Stimulated activated CD4-positive, alpha-beta T cell treated with anti-CD3 and anti-CD28 coated beads, Interleukin-1b, Interleukin-23, amount 100 ng/mL, for 24 hours (primary cell): ENCODE measurements at places on chromosomes 7 and 10.

- DNase-seq = no peak
Observed at GRCh38 chr10:109769966-109770365, 153.3 kb downstream of the XPNPEP1 start.

- no peak for DNase-seq
Observed at GRCh38 chr7:42082144-42082543, 154.9 kb downstream of the GLI3 start.

DNA sequence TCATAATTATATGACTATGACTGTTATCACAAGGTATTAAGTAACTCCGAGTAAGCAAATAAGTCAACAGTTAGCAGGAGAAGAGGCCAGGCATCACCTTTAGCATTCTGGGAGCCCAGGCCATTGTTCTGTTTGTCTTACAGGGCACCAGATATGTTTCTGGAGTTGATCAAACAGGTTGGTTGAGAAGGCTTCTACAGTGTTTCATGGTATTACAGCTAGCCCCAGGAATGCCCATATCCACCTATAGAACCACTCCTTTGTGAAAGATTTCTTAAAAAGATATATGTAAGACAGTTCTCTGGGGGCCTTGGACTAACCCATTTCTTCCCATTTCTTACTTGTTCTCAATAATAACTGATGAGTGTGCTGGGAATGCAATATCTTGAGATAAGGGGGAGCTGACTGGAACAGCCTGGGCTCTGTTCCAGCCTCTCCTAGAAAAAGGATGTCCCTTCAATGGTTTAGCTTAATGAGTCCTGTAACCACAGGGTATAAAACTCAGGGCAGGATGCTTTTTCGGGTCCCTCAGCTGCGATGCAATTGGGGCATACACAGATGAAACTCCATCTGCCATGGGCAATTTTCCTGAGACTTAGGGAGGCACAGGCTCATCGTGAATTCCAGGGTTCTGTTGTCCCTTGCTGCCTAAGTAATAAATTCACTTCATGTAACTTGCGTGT is 286.4 kb downstream of the BAMBI start:
- no peak for DNase-seq

DNA sequence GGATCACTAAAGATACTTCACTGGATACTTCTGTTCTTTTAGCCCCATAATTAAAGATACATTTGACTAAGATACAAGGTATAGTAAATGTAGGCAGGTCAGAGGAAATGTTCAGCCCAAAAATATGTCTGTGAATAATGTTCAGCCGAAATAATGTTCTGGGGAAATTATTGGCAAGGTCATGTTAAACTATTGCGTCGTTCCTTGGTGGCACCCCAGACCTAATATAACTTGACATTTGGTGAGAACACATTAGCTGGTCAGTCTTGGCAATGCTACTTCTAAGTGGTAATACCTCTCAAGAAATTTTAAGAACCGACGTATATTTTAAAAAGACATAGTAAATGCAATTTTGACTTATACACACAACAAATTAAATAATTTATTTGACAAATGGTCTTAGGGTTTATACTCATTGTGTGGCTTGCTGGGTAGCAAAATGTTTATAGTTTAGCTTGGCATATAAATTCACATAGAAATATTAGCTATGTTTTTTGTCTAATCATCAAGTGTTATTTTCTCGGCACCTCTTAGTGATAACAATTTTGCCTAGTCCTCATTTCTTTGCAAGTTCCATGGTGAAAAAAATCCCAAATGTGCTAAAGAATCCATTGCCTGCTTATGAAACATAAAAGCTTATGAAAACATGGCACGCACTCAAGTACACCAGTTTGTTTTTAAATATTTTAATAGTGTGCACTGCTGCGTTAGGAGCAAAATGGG is 270.3 kb upstream of the NEBL start:
- DNase-seq = no peak

- no peak for DNase-seq
Observed at GRCh38 chr7:151790830-151791620, 85.9 kb downstream of the PRKAG2 start.

DNA sequence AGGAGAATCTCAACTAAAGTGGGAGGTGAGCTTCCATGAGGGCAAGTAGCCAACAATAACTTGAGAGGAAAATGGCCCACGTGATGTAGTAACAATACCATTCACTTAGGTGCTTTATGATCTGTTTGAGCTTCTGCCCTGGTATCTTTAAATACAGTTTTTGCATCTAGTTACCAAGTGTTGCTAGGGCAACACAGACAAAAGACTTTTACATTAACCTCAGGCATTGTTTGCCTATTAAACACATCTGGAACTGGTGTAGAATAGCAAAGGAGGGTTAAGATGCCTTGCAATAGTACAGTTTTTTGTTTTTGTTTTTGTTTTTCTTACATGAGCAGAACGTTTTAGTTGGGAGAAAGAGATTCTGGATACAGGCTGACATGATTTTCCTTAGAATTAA is 97.7 kb upstream of the MTPN start:
- DNase-seq = no peak

GRCh38 chr10:75606203-75606779 is 174.9 kb downstream of the LRMDA start:
- DNase-seq = no peak

DNA sequence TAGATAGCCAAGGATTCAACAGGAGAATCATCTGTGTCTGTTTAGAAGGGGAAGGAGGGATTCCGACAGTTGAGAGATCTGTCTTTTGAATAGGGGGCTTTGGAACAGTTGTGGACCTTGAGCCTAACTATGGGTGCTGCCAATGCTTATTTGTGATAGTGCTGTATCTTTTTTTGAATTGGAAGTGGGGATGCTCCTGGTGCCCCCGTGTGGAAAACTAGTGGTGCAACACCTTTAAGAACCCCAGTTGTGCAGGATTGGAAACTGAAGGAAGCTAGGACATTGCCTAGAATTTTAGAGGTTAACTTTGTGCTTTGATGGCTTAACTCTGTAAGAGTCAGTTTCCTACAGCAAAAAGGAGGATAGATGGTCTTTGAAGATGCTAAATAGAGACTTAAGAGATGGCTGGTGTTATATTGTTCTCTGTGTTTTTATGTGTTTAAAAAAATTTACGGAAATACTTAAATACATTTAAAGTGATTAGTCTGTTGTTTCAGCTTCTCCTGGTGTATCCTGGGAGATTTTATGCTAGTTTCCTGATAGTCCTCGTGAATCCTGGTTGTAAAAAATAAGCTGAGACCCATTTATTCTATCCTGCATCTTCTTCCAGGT is 69.3 kb downstream of the AP3M1 start:
- DNase-seq = no peak

DNA sequence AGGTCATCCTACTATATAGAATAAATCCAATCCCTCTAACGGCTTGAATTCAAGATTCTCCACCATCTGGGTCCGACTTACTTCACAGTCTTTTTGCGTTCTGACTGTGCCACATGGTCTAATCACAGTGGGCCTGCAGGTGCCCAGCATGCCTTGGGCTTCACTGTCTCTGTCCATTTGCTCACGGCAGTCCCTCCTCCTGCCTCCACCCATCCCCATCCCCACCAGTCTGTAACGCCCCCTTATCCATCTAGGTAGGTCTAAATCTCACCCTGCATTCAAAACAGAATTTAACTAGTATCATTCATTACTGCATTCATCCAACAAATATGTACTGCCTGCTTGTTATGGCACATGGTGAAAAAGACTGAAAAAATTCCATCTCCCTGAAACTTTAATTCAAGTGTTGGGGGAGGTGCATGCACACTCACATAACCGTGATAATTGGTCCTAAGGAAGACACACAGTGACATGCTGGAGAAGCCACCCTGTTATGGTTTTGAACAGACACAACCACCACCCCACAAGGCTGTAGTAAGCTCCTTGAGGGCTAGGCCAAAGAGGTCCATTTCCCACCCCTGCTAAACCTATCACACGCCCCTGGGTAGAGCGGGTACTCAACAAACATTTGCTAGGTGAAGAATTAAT is 24.2 kb downstream of the SORBS1 start:
- DNase-seq = no peak
